ENCODE measurements at places on chromosomes 5 and 9.
A peak's percentile ranks its signal among the peaks of the same experiment; 100 is the strongest.

DNA sequence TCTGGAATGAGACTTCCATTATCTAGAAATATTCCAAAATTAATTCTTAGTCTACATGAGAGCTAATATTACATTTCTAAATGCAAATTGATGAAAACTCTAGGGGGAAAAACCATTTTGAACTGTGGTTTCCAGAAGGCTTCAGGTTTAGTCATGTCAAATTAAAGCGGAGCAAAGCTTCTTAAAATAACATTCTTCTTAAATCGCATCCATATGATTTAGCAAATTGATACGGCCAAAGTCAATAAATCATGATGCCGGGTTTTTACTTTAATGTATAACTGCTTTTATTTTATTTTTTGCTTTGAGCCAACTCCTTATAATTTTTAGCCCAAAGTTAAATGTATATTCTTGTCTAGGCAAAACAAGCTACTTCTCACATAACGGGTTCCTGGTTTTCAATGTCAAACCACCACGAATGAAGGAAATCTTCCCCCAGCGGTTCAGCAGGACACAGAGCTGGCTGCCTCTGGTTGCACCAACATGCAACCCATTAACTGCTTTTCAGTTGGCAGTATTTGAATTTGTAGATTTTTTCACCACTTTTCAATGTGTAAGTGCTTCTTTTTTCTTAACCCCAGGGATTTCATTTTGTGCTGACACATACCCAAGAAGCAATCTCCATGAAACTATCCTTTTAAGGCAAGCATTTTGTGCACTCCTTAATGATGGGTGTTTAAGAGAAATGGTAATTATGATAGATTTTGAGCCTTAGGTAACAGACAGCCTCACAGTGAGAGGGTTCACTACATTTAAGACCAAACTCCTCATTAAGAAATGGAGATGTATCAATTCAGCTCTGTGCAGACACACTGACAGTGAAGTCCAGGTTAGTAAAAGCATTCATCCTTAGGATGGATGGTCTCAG lies 35.5 kb downstream of the EFNA5 start:
- DNase-seq, result no peak

DNA sequence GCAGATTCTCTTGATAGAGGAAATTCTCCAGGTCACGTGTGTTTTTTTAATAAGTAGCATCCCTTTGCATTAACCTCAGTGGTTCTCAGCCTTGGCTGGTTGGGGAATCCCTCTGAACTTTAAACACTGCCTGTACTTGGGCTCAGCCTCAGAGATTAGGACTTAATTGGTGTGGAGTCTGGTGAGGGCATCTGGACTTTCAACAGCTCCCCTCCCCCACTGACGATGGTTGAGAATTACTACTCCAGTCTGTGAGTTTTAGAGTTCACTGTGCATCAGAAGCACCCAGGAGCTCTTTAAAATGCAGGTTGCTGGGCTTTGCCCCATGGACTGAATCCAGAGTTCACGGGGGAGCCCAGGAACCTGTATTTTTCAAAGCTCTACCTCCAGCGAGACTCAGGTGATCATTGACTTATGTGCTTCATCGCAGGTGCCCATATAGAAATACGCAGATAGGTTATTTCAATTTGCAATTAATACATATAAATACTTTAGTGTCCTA lies 71.4 kb downstream of the DAPK1 start:
- DNase-seq, result no peak

DNA sequence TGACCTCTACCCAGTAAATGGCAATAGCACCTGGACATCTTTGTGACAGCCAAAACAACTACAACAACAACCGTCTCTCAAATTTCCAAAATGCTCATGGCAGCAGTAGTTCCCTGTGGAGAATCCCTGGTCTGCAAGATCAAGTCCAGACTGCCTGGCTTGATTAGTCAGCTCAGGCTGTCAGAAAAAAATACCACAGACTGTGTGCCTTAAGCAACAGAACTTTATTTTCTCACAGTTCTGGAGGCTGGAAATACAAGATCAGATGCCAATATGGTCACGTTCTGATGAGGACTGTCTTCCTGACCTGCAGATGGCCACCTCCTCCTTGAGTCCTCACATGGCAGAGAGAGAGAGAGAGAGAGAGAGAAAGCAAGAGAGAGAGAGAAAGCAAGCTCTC lies 52.3 kb upstream of the MOCS2 start:
- DNase-seq, result no peak

GRCh38 chr5:154788212-154788611 lies 33.0 kb downstream of the LARP1 start:
- DNase-seq, result no peak

DNA sequence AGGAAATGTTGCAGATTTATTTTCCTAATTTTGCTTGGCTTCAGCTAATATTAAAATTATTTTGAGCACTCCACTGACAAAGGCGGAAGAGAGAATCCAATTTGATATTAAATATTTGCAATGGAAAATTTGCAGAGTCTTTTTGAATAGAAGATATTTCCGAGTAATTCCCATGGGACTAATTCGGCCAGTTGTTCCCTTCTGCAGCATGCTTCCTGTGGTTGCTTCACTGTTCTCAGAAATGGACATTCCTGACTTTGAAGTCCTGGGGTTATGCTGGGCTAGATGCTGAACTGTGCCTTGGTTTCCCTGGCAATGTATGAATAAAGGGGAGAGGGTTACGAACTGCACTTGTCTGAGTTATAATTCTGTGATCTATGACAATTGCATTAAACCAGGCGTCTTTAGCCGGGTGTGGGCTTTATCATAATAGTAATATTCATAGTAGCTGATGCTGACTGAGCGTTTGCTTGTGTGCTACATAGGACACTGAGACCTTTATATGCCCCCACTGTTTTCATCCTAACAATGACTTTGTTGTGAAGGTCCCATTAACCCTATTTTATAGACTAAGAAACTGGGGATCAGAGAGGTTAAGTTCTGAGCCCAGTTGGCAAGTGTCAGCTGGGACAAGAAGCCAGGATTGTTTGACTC lies 114.5 kb upstream of the SPRY4 start:
- no peak for DNase-seq

GRCh38 chr9:112273876-112274275 lies 59.5 kb downstream of the PTBP3 start:
- DNase-seq, result no peak

DNA sequence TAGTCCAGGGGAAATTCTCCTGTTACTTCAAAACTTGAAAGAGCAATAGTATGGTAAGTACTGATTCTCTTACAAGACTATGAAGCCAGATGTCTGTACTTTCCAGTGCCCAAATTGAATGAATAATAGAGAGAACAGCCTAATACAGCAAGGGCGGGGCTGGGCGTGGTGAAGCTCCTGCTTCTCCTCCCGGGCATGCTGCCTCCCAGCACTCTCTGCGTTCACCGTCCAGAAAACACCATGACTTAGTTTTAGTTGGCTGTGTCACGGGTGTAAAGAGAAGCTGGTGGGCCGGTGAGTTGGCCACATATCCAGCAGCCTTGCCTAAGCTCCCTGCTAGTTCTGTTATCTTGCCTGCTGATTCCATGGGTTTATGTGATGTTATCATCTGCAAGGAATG lies 40.7 kb upstream of the ADAMTS2 start:
- DNase-seq, result no peak

DNA sequence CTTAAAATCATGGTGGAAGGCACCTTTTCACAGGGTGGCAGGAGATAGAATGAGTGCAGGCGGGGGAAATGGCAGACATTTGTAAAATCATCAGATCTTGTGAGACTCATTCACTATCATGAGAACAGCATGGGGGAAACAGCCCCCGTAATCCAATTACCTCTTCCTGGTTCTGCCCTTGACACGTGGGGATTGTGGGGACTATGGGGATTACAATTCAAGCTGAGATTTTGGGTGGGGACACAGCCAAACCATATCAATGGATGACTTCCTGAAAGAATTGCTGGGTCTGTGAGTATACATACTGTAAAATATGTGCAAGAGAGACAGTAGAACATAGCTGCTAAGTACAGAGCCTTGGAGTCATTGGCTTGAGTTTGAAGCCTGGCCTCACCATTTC lies 47.0 kb downstream of the KIAA1958 start:
- DNase-seq, result no peak

DNA sequence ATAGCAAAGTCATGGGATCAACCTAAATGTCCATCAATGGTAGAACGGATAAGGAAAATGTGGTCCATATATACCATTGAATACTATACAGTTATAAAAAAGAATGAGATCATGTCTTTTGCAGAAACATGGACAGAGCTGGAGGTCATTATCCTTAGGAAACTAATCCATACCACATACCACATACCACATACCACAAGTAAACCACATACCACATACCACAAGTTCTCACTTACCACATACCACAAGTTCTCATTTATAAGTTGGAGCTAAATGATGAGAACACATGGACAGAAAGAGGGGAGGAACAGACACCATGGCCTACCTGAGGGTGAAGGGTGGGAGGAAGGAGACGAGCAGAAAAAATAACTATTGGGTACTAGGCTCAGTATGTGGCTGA lies 154.6 kb upstream of the GHR start:
- no peak for DNase-seq

- no peak for DNase-seq
These were observed 23.1 kb upstream of the MVB12B start for GRCh38 chr9:126303488-126303887.

GRCh38 chr9:35364817-35365585 lies 124.9 kb upstream of the RUSC2 start:
- no peak for DNase-seq

DNA sequence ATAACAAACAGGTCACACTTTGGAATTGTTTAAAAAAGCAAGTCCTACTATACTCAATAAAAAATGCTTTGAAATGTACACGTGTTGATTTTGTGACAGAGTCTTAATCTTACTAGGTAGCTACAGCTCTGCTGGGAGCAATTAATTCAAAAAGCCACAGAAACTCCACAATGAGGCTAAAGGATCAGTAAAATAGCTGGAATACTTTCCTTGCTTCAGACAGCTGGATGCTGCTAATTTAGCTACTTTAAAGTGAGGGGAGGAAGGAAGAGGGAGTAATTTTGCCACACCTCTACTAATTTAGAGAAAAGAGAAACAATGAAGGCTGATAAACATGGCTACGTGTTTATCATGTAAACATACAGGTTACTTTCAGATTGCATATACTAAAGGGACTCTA lies 927.6 kb upstream of the DMAC1 start:
- no peak for DNase-seq

- peak; percentile 83 for DNase-seq
These were observed 102.5 kb downstream of the ARRDC3 start for GRCh38 chr5:91280362-91281269.

GRCh38 chr5:76867827-76868693 lies 18.2 kb downstream of the S100Z start:
- DNase-seq, result peak; percentile 57

DNA sequence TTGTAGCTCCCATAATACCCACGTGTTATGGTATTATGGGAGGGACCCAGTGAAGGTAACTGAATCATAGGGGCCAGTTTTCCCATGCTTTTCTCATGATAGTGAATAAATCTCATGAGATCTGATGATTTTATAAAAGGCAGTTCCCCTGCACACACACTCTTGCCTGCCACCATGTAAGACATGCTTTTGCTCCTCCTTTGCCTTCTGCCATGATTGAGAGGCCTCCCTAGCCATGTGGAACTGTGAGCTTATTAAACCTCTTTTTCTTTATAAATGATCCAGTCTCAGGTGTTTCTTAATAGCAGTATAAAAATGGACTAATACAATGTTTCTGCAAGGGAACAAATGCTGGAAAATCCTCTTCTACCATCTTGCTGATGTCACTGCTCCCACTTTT lies 10.1 kb upstream of the HSDL2 start:
- no peak for DNase-seq

DNA sequence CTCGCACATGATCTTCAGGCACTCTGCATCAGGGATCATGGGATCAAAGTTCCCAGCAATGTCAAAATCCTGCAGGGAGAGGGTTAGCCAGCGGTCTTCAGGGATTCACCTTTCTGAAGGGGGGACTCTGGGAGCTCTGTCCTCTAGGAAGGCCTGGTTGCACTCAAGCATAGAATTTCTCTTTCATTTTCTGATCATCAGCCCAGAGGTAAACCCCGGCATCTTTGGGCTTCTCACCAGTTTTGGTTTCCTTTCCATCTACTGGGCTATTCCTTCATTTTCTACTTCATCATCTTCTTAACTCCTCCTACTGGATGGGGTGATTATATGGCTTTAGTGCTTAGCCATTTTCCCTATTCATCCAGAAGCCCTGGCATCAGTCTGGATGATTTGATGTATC lies 4.6 kb upstream of the DND1 start:
- no peak for DNase-seq

DNA sequence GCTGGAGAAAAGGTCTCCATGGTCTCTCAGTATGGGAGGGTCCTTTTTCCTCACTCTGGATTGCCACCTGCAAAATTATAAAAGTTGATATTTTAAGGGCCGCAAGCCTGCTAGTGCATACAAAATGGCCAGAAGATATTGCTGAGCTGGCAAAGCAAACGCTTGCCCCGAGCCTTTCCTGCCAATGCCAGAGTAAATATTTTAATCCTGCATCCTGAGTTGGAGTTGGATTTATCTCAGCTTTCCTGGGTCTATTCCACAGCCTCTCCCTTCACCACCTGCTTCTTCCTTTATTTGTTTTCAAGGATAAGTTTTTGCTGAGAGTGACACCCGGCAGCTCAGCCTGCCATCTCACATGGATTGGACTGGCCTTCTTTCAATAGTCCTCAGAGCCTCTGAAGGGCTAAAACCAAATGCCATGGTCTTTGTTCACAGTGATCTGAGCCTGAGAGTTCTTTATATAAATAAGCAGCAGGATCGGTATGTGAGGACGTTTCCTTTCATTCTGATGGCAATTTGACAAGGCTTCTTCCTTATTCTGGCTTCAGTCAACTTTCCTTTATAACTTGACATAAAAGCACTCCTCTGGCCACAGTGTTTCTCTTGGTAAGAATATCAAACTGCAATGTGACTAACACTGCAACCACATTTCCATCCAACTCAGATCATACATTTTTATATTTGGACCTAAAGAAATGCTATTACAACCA lies 170.1 kb downstream of the ADAMTS12 start:
- DNase-seq, result no peak

- no peak for DNase-seq
These were observed 195.3 kb downstream of the CACNA1B start for GRCh38 chr9:138072897-138073296.

DNA sequence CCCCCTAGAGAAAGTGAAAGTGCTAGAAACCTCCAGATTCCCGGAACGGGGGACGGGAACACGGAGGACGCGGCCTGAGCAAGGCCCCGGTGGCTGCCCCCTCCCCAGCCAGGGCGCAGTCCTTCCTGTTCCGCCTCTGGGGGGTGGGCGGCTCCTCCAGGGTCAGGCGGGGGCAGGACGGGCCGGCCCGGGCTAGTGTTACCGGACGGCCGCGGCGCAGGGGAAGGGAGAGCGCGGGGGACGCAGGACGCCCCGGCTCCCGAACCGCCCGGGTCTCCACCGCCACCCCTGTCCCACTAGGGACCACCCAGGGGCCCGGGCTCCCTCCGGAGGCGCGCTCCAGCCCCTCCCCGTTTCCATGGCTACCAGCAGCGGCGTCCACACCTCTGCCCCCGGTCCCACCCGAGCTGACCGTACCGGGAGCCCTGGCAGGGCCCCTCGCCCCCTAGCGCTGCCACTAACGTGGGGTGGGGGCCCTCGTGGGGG lies 579 bp downstream of the SLC12A7 start:
- no peak for DNase-seq

GRCh38 chr5:107766439-107766838 lies 95.7 kb upstream of the EFNA5 start:
- DNase-seq, result no peak

GRCh38 chr5:77251921-77252320 lies 41.4 kb downstream of the PDE8B start:
- no peak for DNase-seq

GRCh38 chr5:1718669-1719068 lies 81.0 kb downstream of the MRPL36 start:
- no peak for DNase-seq

- DNase-seq, result no peak
These were observed 88.1 kb downstream of the CNTLN start for GRCh38 chr9:17222932-17223331.
